ENCODE measurements at places on chromosomes 3 and 15.

DNA sequence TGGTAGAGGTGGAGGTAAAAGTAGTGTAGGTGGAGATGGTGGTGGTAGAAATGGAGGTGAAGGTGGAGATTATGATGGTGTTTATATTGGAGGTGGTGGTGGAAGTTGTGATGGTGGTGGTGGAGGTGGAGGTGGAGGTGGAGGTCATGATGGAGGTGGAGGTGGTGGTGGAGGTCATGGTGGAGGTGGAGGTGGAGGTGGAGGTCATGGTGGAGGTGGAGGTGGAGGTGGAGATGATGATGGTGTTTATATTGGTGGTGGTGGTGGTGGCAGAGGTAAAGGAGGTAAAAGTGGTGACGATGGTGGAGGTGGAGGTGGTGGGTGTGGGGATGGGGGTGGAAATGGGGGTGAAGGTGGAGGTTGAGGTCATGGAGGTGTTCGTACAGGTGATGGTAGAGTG lies 107.8 kb downstream of the ASB7 start:
- no peak for DNase-seq

GRCh38 chr15:83287541-83288027 lies 3.1 kb upstream of the BNC1 start:
- DNase-seq, result no peak

- no peak for DNase-seq
These were observed 47.8 kb downstream of the PCSK6 start for GRCh38 chr15:101441696-101442095.

- DNase-seq, result no peak
These were observed 10.6 kb downstream of the POPDC2 start for GRCh38 chr3:119649761-119650160.

DNA sequence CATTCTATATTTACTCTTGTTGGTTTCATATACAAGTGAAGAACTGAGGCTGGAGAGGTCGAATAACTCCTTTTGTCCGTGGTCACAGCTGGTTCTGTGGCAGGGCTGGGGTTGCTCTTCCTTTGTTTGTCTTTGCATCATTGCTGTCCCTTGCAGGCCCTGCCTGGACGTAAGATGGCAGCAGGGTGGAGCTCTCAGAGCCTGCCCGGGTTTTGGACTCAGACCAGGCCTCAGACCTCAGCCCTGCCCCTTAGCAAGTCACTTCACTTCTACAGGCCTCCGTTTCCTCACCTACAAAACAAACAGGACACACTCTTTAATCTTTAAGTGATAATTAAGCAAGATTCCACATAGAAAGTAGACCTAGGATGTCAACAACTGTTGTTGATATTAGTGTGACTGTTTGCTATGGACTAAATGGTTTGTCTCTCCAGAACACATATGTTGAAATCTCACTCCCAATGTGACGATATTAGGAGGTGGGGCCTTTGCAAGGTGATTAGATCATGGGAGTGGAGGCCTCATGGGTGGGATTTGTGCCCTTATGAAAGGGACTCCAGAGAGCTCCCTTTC lies 65.6 kb upstream of the PLXNA1 start:
- DNase-seq, result no peak

DNA sequence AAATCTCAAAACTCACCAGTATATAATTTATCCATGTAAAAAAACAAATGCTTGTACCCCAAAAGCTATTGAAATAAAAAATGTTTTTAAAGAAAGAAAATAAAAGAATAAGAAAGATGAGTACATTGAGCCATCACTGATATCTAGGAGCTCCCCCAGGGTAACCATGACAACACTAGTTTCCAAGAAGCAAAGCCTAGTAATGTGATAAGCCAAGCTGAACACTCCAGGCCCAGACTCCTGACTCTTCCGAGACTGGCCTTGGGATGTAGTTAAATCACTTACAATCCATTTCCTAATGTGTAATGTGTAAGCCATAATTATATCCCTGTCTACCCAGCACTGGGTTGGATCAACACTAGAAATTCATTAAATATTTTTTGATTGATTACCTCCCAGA lies 21.1 kb upstream of the ATP8B4 start:
- no peak for DNase-seq

DNA sequence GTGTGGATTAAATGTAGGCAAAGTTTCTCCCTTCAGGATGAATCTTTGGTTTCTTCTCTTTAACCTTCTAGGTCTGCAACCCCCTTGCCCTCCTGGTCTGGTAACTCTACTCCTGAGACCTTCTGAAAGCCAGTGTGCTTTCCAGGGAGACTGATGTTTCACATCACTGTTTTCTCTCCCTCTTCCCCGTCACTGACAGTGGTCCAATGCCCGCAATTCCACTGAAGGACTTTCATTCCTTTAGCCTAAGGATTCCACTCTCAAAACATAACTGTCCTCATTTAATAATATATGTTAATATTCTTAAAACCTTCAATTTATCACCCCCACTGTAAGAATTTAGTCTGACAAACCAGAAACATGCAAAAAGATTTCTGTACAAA lies 101.5 kb upstream of the CPNE4 start:
- DNase-seq, result no peak

DNA sequence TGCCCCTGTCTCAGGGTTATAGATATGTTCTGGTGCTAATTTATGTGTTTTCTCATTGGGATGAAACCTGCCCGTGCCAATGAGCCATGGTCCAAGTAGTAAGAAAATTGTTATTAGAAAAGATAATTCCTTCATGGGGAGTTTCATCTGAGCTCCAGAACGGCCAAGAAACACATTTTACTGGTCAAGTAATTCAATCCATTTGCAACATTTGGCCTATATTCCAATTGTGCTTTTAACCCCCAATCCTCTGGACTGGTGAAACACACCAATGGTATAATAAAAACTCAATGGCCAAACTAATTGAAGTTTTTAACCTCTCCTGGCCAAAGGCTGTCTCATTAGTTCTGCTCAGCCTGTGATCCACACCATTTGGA lies 53.7 kb upstream of the XCR1 start:
- DNase-seq, result no peak

GRCh38 chr3:188362405-188362831 lies 208.5 kb downstream of the LPP start:
- no peak for DNase-seq

GRCh38 chr3:108036401-108036800 lies 54.4 kb downstream of the CD47 start:
- no peak for DNase-seq

DNA sequence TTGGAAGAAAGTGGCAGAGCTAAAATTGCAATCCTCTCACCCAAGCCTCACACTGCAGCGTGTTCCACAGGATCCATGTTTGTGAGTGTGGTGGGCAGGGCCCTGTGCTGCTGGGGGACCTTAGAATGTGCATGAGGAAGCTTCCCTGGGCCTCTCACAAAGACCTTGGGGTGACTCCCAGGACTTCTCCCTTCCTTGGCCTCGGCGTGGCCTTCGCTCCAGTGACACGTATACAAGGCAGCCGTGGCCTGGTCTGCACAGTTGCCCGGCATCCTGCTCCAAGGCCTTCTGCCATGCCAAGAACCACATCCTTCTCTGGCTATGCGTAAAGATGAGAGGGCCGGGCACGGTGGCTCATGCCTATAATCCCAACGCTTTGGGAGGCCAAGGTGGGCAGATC lies 196.4 kb downstream of the UACA start:
- no peak for DNase-seq

DNA sequence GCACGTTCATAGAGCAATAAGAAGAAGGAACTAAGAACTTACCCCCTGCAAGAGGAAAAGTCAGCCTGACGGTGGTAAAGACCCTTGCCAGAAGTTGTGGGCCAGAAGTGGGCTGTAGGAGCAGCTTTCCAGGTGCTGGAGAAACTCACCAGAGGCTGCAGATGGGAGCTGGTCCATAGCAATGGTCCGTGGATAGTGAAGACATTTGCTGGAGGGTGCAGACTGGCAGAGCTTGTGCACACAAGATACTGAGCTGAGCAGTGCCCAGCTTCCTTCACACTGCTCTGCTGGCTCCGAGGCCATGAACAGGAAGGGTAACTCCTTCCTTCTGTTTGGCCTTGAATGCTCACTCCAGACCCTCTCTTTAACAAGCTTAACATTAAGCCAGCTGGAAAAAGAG lies 149.8 kb upstream of the BNIP2 start:
- no peak for DNase-seq

DNA sequence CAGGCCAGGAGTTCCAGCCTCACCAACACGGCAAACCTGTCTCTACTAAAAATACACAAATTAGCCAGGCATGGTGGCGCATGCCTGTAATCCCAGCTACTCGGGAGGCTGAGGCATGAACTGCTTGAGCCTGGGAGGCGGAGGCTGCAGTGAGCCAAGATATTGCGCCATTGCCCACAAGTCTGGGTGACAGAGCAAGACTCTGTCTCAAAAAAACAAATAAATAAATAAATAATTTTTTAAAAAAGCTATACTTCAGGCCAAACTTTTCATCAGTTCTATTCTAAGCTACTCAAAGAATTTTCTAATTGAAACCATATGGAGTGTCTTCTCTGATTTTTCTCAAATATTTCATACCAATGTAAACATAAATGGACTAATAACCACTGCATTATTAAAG lies 43.5 kb downstream of the PHC3 start:
- DNase-seq, result no peak

GRCh38 chr3:38043486-38043885 lies 4.5 kb downstream of the DLEC1 start:
- no peak for DNase-seq

GRCh38 chr15:73685981-73686380 lies 1.8 kb downstream of the CD276 start:
- no peak for DNase-seq

Data from activated effector memory CD4-positive, alpha-beta T cell treated with Interleukin-2 at 50 U/mL for 16 hours (primary cell).